ENCODE measurements at places on chromosomes 3 and 15.

DNA sequence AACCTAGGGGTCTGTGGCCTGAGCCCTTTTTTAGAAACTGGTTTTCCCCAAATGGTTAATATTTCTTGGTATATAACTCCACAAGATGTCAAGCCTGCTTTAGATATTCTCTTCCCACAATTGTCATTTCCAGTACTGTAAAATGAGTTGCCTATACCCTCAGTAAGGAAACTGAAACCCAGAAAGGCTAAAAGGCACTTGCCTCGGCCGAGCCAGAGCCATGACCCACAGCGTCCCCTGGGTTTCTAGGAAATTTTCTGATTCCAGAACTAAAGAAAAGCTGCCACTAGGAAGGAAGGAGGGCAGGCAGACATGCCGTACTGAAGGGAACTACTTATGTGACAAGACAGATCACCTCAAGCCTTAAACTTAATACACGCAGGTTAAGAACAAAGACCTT, 59.1 kb downstream of the ATP8B4 start:
- no peak for DNase-seq

DNA sequence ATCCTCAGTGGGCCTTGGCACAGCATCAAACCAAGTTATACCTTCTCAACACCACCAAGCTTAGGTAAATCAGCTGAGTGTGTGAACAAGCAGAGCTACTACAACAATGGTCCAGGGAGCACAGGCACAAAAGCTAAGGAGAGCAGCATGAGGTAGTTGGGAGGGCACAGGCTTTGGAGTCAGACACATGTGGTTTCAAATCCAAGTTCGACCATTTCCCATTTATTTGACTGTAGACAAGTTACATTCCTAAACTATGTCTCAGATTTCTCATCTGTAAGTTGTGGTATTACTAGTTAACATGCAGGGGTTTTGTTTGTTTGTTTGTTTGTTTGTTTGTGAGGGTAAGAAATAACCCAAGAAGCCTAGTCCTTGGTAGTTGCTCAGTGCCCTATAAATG, 46.9 kb downstream of the MLH1 start:
- DNase-seq, result no peak

- DNase-seq, result no peak
Observed at GRCh38 chr15:78103406-78104118, 11.2 kb downstream of the SH2D7 start.

GRCh38 chr3:73602170-73602569, 22.6 kb downstream of the PDZRN3 start:
- DNase-seq, result no peak

GRCh38 chr3:140505876-140506275, 172.0 kb upstream of the TRIM42 start:
- no peak for DNase-seq

DNA sequence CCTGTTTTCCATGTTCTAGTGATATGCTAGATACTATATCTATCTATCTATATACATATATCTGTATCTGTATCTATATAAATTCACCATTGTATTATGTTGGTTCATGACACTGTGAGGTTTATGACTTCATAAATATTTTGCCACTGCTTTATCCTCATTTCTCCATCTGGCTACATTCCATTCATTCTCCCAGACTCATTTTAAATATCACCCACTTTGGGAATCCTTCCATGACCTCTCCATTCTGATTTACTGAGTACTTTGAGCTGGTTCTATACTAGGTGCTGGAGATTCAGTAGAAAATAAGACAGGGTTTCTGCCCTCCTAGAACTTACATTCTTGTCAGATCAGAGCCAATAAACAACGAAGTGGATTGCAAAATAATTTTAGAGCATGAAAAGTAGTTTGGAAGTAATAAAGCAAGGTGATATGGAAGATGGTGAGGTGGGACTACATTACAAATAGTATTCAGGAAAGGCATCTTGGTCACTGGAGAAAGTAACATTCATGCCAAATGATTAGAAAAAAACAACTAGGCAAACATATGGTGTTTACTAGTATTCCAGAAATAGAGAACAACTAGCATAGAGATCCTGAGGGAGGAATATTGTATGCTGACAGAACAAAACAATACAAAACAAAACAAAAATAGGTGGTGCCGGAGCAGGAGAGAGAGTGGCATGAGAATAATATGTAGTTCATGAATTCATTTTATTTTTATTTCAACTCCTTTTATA, 11.6 kb upstream of the PLSCR4 start:
- DNase-seq, result no peak

DNA sequence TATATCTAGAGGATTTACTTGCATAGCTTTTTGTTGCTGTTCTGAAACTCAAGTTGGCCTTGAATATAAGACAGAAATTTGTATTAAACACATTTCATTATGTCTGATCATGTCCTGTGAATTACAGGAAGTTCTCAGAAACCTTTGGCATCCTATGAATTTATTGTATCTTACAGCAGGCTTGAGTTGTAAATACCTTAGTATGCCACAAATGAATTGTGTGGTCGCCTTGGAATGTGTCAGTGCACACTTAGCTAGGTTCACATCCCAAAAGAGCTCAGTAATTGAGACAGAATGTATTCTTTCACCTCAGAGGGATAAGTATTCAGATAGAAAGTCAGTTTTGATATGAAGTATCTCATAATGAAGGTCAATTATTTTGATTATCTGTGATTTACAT, 83.4 kb downstream of the NEK11 start:
- DNase-seq, result no peak

DNA sequence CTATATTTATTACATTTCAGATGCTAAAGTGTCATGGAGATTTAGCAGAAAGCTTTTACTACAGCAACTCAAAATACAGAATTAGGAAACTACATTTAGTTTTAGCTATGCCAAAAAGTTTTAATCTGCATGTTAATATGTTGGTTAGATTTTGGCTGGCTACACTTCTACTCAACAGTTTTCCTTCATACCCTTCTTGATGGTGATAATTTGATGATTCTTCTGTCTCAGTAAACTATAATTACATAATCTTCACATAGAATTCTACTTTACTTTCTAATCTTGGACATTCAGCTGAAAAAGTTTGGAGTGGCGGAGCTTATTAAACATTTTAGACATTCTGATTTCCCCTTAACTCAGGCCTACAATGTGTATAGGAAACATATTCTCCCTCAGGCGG, 10.0 kb upstream of the UTS2B start:
- no peak for DNase-seq

DNA sequence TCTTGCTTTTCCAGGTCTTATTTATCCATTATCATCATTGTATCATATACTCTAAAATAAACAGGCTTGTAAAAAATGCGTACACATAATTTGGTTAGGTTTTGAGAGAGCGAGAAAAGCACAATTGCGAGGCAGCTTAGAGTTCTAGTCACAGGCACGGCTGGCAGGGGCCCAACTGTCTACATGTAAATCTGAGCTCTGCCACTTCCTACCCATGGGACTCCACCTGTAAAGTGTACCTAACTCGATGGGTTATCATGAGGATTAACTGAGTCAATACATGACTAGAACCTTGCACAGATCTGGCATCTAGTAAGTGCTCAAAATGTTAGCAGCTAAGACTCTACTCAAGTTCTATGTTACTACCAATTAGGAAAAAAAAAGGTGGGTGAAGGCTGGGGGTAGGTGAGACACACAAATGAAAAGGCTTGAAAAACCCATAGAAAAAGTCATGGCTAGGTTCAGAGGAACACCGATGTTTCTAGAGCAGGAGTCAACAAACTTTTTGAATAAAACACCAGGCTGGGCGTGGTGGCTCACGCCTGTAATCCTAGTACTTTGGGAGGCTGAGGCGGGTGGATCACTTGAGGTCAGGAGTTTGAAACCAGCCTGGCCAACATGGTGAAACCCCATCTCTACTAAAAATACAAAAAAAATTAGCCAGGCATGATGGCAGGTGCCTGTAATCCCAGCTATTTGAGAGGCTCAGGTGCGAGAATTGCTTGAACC, 36.2 kb downstream of the GLB1 start:
- no peak for DNase-seq

DNA sequence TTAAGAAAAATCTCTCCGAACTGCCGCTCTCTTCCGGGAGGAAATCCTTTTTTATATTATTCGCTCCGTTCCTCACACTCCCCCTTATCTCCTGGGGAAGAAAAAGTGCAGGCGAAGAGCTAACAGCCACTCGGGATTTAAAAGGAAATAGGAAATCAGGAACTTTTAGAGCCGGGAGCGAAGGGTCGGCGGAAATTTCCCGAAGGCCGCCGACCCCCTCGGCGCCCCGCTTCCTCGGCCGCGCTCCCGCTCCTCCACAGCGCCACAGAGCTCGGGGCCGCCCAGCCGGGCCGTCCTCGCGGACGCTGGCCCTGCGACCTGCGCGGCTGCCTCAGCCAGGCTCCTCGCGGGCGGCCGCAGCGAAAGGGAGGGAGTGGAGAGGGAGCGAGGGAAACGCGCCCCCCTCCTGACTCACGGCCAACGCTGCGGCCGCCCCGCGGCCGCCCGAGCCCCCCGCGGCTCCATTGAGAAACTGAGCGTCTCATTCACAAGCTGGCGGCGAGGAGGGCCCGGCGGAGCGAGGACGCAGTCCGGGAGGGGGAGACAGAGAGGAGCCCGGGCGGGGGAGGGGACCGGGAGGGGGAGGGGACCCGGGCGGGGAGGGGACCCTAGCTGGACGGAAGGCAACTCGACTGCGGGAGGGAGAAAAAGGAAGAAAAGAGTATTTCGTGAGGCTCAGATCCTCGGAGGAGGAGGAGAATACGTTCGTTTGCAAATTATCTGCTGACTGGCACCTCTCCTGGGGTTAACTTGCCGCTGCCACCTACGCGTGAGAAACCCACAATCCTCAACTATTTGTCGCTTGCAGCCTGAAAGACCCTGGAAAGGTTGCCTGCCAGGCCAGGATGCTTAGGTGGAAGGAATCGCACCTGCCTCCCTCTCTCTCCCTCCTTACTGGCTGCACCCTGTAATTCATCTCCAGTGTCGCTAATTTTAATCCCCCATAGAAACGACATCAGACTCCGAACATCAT, at the start of gene PTPN9:
PTPN9 (minus strand) TSS at position 368 of the 973 bp plus-strand sequence. CDS start 539 bp downstream, outside the sequence.
- DNase-seq, result peak; percentile 82

- DNase-seq, result no peak
Observed at GRCh38 chr3:196272826-196273225, 14.7 kb downstream of the PCYT1A start.

- DNase-seq, result no peak
Observed at GRCh38 chr3:136804141-136804540, 14.8 kb upstream of the SLC35G2 start.

DNA sequence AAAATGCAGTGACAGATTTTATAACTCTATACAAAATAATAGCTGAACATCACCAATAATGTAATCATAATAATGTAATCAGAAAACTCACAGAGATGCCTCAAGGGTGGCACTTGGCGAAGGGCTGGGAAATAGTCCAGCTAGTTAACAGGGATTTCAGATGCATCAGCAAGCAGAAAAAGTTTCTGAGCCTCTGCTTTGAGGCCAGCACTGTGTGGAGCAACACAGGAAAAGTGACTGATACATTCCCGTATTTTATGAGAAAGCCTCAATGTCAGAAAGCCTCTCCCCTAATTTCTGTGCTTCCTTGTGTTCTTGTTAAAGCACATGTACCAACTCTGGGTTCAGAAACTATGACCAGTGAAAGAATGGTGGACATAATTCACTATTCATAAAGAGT, 304.8 kb downstream of the VPS13C start:
- DNase-seq, result no peak

DNA sequence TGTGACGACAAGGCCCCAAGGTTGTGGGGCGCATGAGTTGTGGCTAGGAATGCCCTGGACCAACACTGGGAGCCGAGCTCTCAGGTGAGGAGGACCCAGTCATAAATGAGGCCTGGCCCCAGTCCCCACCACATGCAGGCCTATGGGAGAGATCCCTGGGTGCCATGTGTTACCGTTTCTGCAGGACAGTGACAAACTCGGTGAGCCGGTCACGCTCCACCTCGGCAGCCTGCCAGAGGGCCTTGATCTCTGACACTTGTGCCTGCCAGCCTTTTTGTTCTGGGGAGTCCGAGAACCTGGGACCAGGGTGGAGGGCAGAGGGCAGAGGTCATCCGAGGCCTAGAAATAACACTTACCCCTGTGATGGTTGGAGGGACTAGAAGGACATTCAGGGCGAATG, 27.7 kb upstream of the HHATL start:
- no peak for DNase-seq

DNA sequence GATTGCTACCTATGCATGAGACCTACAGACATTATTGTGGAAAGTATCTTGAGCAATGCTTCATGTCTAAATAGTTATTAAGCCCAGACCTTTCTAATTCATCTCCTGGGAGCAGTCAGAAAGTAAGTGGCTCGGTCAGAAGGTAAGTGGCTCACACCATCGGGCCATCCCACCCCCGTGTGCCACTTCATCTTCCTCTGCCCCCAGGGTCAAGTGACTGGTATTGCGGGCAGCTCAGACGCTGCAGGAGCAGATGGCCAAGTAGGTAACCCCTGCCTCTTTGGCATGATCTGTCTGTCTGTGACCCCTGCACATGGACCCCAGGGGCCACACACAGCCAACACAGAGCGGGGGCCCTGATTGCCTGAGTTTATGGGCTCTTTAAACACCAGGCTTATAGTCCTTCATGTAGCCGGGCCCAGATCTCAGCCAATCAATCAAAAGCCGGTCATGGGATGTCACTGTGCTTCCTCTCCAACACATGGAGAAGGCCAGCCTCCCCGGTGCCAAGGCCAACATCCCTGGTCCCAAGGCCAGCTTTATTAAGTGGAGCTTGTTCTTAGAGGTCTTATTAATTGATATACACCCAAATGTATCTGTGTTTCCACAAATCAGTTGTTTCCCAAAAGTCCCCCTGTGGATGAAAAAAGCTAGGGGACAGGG, 42.9 kb downstream of the LARP6 start:
- no peak for DNase-seq

GRCh38 chr3:123640740-123641462, 56.0 kb upstream of the HACD2 start:
- no peak for DNase-seq

DNA sequence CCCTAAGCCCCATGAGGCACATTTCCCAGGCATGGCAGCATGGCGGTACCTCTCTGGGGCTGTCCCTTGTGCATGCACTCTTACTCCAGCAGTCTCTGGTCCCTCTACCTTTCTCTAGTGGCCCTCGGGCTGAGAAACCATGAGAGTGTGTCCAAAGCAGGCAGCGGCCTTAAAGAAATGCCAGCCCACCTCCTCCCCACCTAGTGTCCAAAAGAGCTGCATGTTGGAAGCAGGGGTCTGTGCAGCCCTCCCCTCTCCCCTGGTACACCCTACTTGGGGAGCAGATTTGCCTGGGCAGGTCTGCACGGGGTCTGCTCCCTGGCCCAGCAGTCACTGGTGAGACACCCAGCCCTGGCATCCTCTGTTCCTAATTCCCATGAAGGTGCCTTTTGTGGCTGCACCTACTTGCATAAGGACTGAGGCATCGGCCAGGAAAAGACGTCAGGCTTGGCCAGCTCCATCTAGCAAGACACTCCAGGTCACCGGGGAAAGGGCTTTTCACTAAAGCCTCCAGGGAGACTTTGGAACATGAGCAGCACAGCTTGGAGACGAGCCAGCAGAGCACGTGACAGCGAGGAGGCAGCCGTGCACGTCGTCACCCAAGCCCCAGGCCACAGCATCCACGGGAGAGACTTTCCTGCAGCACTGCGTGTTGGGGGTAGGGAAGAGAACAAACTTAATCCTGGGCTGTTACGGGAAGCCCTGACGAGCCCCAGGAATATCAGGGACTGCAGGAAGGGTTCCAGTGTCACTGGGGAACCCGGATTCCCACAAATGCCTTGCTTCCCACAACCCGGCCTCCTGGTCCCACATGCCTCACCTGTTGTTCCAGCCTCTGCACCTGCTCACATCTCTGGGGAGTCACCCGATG, 38.8 kb downstream of the TM2D3 start:
- peak; percentile 85 for DNase-seq

- DNase-seq, result no peak
Observed at GRCh38 chr3:149738876-149739275, 13.4 kb downstream of the COMMD2 start.

Measured in SK-N-DZ (cell line).